Naive thymus-derived CD8-positive, alpha-beta T cell (primary cell): ENCODE measurements at places on chromosomes 7 and 10.

DNA sequence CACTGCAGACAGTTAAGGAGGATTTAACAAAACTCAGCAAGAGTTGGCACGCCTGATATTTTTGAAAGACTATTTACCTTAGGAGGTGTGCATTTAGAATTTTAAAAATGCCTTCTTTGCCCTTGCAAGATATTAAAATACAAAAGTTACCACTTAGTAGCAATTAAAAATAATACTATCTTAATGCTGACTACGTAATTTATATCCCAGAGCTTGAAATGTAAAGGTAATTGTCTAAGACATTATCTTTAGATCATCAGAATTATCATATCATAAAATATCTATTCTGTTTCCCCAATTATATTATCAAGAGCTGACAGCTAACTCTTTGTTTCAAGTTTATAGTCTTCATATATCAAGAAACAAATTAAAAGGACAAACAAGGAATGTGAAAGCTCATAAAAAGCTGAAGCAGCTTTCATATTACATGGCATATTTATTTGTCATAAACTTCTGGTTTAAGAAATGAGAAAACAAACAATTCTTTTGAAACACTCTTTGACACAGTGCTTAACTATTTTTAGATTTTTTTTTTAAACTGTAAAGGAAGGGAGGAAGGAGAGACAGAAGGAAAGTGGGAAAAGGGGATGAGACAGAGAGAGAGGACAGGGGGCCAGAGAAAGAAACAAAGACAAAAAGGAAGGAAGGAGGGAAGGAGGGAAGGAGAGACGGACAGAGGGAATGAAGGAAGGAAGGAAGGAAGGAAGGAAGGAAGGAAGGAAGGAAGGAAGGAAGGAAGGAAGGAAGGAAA lies 73.5 kb downstream of the RTKN2 start:
- DNase-seq: no peak

- DNase-seq: no peak
Measured at GRCh38 chr7:90552521-90552920, 43.6 kb upstream of the CDK14 start.

GRCh38 chr7:31917256-31917655 lies 153.0 kb downstream of the PDE1C start:
- DNase-seq: no peak

- DNase-seq: no peak
Measured at GRCh38 chr10:76352300-76352699, 920.9 kb downstream of the LRMDA start.

DNA sequence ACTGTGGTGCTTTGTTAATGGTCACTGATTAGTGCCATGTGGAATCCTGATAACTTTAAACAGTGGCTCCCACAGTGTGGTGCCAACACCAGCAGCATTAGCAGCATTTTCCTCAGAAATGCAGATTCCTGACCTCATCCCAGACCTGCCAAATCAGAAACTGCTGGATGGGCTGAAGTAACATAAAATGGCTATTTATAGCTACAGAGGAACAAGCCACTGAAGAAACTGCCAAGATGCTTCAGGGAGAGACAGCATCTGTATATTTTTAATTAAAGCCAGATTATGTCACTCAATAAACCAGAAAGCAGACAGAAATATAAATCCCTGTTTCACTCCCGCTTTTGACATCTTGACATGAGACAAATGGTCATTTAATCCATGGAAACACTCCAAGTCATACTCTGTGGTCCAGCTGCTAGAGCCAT lies 178.5 kb downstream of the AMPH start:
- DNase-seq: no peak

- DNase-seq: no peak
Measured at GRCh38 chr10:6089334-6090219, 743 bp downstream of the RBM17 start.

DNA sequence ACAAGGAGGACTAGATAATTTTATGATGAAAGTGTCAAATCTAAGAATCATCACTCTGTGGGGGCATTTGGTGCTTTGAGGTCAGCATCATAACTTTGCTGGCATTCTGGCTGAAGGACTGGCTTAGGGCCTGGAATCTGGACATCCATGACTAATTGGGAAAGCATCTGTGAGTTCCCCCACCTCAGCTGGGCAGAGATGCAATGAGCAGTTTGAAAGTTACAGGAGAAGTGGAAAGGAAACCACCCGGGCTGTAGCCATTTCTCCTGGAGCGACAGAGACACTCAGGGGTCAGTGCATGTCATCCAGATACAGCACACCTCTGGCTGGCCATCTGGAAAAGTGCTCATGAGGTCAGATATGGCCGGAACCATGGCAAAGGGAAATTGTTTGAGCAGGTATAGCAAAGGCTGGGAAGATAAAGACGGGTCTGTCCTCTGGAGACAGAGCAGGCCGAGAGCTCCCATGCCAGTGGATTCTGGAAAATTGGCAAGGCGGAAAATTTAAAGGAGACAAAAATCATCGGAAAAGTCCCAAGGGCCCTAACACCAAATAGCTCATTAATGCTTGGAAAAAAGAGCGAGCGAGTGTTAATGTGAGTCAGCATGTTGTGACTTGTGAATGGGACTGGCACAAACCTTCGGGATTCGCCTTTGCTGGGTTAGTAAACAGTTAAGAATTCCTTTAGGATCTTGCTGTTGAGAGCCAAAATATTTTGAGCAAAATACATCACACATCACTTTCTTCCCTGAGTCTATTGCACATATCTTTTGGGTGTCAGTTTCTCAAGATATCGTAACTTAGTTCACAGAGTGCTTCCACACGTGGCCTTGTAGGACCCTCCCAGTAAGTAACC lies 188.4 kb upstream of the AGK start:
- no peak for DNase-seq

- no peak for DNase-seq
Measured at GRCh38 chr10:6327961-6328698, 125.4 kb downstream of the PFKFB3 start.

GRCh38 chr7:30080818-30081217 lies 52.6 kb downstream of the PLEKHA8 start:
- no peak for DNase-seq

DNA sequence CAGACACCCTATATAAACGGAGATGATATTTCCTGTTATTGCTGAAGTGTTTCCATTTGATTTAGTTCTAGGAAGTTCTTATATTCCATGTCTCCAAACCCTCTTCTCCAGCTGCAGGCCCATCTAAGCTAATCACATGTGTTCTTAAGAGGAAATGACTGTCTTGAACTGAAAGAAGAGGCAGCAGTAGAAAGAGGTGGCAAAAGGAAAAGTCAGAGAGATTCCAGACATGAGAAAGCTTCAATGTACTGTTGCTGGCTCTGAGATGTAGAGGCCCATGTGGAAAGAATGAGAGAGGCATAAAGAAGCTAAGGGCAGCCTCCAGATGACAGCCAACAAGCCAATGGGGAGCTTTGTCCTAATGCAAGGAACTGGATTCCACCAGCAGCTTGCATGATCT lies 287.2 kb downstream of the GFRA1 start:
- no peak for DNase-seq

GRCh38 chr10:106436123-106436715 lies 728.3 kb downstream of the SORCS1 start:
- no peak for DNase-seq

- DNase-seq: peak; percentile 70
Measured at GRCh38 chr7:155738652-155739537, 73.4 kb downstream of the SHH start.

GRCh38 chr10:74589851-74590250 lies 236.5 kb upstream of the KAT6B start:
- DNase-seq: no peak

- DNase-seq: no peak
Measured at GRCh38 chr7:157507987-157508386, 171.2 kb downstream of the DNAJB6 start.

GRCh38 chr10:124142960-124143359 lies 49.6 kb upstream of the CHST15 start:
- no peak for DNase-seq

- DNase-seq: no peak
Measured at GRCh38 chr7:2276107-2276506, 34.1 kb downstream of the NUDT1 start.

DNA sequence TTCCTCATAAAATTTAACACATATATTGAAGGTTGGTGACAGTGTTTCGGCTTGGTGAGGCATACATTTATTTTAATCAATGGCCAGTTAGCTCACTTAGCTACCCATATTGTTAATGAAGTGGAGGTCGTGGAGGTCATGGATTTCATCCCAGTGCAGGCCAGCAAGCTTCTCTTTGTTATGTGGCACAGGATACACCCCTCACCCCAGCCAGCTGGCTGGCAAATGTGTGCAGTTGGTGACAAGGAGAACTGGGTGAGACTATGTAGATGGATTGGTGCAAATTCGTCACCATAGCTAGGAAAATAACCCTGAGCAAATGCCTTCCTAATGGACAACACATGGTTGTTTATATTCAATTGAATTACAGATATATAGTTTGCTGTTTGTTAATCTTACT lies 50.5 kb upstream of the FOXP2 start:
- no peak for DNase-seq

- DNase-seq: no peak
Measured at GRCh38 chr7:21412957-21413356, 14.9 kb upstream of the SP4 start.

- DNase-seq: no peak
Measured at GRCh38 chr7:12926206-12926605, 238.8 kb downstream of the ARL4A start.

GRCh38 chr10:66833861-66834260 lies 92.0 kb upstream of the LRRTM3 start:
- DNase-seq: no peak

- DNase-seq: no peak
Measured at GRCh38 chr7:81294897-81295515, 376.2 kb upstream of the SEMA3C start.

- no peak for DNase-seq
Measured at GRCh38 chr7:139598642-139599041, 75.2 kb downstream of the CLEC2L start.
